Stimulated activated CD4-positive, alpha-beta T cell treated with anti-CD3 and anti-CD28 coated beads, Interleukin-12 subunit alpha, Interleukin-12 subunit beta, amount 100 ng/mL, for 24 hours (primary cell): ENCODE measurements at places on chromosomes 2 and 18.

- DNase-seq, result no peak
Observed at GRCh38 chr2:75130171-75130570, 69.1 kb downstream of the TACR1 start.

- no peak for DNase-seq
Observed at GRCh38 chr2:13193900-13194299, 477.2 kb downstream of the TRIB2 start.

GRCh38 chr2:1601471-1602277 is 142.6 kb downstream of the PXDN start:
- DNase-seq, result no peak

DNA sequence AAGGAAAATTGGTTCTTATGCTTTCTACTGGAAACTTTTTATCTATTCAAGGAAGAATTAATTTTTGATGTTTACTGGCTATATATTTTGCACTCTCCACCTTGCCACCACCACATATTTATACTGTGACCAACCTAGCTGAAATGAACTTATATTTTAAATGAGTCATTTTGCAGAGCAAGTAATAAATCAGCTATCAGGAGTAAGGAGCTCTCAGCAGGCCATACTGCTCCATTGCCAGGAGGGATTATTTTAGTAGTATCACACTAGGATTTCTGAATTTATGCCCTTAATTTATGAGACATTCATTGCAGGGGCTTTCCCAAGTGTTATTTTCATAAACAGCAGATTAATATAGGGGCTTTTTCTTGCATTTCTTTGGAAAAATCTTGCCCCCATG is 125.8 kb upstream of the CYP1B1 start:
- DNase-seq, result no peak

GRCh38 chr2:12841021-12841420 is 124.3 kb downstream of the TRIB2 start:
- DNase-seq, result no peak

- DNase-seq, result no peak
Observed at GRCh38 chr2:106160786-106161261, 33.3 kb downstream of the UXS1 start.

- DNase-seq, result no peak
Observed at GRCh38 chr18:53126210-53126609, 786.2 kb downstream of the DCC start.

- no peak for DNase-seq
Observed at GRCh38 chr2:153101187-153101586, 377.4 kb downstream of the RPRM start.

DNA sequence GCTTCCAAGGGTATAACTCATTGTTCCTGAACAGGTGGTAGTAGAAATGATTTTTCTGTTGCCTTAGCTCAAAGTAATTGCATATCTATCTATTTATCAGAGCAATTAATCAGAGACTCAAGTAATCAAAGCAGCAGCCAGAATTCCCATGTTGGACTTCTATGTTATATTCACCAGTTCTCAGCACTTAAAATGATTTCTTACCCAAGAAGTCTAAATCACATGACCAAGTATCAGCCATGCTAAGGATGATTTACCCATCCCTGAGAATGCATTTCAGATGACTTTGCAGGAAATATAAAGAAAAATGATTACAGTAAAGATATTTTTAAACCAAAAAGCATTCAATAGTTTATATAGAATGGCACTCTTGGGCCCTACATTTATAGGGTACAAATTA is 352.2 kb downstream of the NUP35 start:
- no peak for DNase-seq
